HFFc6 (cell line): ENCODE measurements at places on chromosomes 6 and 20.
A peak's percentile ranks its signal among the peaks of the same experiment; 100 is the strongest.

DNA sequence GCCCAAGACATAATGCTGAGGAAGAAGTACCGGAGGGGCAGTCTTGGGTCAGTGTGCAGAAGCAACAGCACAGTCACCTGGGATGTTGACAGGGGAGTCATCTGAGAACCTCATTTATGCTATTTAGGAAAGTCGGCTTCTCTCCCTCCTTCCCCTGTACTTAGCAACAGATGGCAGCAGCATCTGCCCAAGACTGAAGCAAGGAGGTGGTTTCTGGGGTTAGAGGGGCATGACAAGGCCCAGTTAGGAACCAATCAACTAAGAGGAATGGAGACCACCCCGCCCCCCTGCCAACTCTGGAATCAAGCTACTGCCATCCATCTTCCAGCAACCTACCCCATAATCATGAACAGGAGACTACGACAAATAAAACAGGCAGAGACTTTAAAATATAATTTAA is 21.7 kb downstream of the RIPK1 start:
- H3K36me3 ChIP-seq, result peaks cover 33% of the 10 kb centered on the region
- H3K4me3 ChIP-seq, result no peak overlapping the region
- peaks cover 5% of the 10 kb centered on the region for H3K27me3 ChIP-seq
- no peak for DNase-seq

DNA sequence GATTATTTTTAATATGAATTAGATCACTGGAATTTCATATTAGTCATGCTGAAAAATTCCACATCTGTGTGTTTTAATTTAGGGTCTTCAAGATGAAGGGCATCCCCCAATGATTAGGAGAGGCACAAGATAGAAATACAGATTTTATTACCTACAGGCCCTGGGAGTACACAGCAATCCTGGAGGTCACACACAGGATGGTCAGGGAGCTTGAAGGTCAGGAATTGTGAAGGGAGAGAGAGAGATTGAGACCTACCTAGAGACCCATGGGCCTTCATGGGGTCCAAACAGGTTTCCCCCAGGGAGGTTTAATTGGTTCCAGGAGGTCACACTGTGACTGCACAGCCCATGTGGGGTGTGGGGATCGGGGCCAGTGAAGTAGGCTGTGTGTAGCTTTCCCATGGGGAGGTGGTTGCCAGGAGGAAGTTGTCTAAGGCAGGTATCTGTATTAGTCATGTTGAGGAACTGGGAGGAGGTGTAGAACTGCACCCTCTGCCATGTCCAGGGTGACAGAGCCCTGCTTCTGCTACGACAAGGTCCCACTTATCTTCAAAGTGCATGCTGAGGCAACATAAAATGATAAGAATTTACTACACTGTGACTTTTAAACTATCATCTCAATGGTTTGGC is 18.3 kb downstream of the SNX9 start:
- H3K4me3 ChIP-seq, result peak overlapping the region; percentile 84
- H3K27me3 ChIP-seq, result no peaks in the 10 kb centered on the region; the same call in 1 of the 2 replicates
- no peak for DNase-seq
- H3K4me1 ChIP-seq, result peaks cover 85% of the 10 kb centered on the region
- peak overlapping the region; percentile 86 for H3K27ac ChIP-seq
- H3K36me3 ChIP-seq, result 0 out of 2 replicates have a peak, but pooled peaks cover under 1% of the 10 kb centered on the region

- peaks cover 21% of the 10 kb centered on the region for H3K4me1 ChIP-seq
- no peaks in the 10 kb centered on the region; the same call in 1 of the 2 replicates for H3K27me3 ChIP-seq
- no peak overlapping the region for H3K4me3 ChIP-seq
- no peak overlapping the region for H3K27ac ChIP-seq
- DNase-seq, result no peak
- no peaks in the 10 kb centered on the region for H3K36me3 ChIP-seq
Measured at GRCh38 chr6:158847012-158847529, 27.9 kb upstream of the EZR start.

DNA sequence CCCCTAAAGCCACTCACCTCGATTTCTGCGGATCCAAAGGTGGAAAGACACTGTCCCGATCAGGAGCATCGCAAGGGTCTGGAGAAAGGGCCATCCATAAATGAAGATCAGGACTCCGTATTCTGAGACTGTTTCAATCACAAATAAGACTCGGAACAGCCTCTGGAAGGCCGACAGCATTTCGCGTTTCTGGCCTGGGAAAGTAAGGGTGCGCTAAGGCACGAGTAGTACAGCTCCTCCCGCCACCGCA is 44.6 kb downstream of the DPPA5 start:
- peaks cover 31% of the 10 kb centered on the region for H3K4me1 ChIP-seq
- peak overlapping the region; percentile 96 for H3K4me3 ChIP-seq
- H3K27ac ChIP-seq, result peak overlapping the region; percentile 97
- H3K36me3 ChIP-seq, result peaks cover 19% of the 10 kb centered on the region; the same call in 1 of the 2 replicates

DNA sequence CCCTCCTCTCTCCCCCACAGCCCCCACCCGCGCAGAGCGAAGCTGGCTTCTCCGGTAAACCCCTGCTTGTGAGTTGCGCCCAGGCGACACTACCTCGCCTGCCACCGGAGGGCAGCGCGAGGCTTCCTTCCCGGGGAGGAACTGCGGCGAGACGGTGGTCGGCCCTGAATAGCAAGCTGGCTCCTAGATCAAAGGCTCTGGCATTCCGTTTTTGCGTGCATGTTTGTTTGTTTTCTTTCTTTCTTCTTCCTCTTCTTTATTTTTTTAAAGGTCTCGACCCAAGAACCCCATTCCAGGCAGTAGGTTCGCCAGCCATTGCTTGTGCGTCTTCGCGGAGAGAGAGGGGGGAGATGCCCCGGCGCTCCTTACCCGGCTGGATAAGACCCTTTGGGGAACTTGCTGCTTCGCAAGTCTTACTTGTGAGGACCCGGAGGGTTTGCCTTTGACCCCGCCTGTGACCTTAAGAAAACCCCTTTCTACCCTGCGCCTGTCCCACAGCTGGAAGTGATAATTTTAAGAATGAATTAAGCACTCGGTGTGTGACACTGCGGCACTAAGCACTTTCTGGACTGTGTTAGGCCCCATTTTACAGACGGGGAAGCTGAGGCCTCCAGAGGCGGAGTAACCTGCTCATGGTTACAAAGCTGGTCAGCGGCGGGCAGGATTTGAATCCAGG is 92.7 kb upstream of the SIRPA start:
- H3K36me3 ChIP-seq, result no peaks in the 10 kb centered on the region
- peak overlapping the region; percentile 21; the same call in 1 of the 2 replicates for H3K27ac ChIP-seq
- DNase-seq, result peak; percentile 29
- peaks cover 15% of the 10 kb centered on the region for H3K27me3 ChIP-seq
- peak overlapping the region; percentile 86 for H3K4me3 ChIP-seq
- H3K4me1 ChIP-seq, result peaks cover 21% of the 10 kb centered on the region

DNA sequence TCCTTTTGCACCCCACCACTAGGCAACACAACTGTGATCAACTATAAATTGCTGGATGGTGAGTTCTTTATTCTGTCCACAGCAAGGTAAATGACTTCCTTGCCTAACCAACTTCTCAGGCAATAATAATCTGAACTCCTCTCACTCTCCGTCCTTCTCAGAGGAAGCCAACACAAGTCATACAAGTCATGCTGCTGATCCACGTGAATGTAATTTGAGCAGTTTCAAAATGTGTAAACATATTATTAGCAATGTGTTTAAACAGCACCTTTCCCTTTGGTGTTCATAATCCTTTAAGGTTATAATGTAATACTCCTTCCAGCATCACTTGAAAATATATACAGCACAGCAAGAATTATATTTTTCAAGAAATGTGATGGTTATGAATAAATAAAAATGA is 127.9 kb downstream of the QRSL1 start:
- H3K4me3 ChIP-seq, result no peak overlapping the region
- H3K27me3 ChIP-seq, result peaks cover 6% of the 10 kb centered on the region
- H3K4me1 ChIP-seq, result no peaks in the 10 kb centered on the region
- DNase-seq, result no peak
- H3K27ac ChIP-seq, result no peak overlapping the region
- H3K36me3 ChIP-seq, result no peaks in the 10 kb centered on the region

DNA sequence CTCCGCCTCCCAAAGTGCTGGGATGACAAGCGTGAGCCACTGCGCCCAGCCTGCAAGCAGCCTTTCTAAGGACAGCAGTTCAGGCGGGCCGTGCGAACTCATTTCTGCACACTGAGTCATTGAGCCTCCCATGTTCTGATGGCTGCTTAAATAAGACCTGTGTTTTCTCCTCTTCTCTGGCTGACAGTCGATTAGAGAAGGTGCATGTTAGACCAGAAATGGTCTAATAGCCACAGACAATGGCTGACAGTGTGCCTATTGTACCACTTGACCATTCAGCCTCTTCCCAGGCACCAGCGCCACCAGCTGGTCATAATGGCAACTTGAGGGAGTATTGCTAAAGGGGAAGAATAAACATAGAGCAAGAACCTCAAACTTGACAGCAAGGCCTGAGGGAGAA is 6.2 kb downstream of the CST11 start:
- peak overlapping the region; percentile 52; the same call in 1 of the 2 replicates for H3K27ac ChIP-seq
- peak; percentile 30 for DNase-seq
- peaks cover 6% of the 10 kb centered on the region for H3K27me3 ChIP-seq
- H3K36me3 ChIP-seq, result no peaks in the 10 kb centered on the region
- H3K4me3 ChIP-seq, result no peak overlapping the region
- H3K4me1 ChIP-seq, result peaks cover 32% of the 10 kb centered on the region

DNA sequence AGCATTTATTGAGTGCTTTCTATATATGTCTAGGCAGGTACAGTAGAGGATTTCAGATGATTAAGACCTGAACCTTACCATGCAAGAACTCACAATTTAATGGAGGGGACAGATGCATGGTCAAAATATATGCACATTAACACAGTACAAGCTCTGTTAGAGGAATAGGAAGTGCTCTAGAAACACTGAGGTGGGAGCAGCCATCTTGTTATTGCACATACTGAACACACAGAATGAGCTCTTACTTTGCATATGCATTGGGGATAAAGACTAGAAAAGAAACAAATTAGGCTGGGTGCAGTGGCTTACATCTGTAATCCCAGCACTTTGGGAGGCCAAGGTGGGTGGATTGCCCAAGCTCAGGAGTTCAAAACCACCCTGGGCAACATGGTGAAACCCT is 438.3 kb downstream of the UTRN start:
- no peak overlapping the region for H3K4me3 ChIP-seq
- no peak overlapping the region for H3K27ac ChIP-seq
- H3K27me3 ChIP-seq, result peaks cover 2% of the 10 kb centered on the region; the same call in 1 of the 2 replicates

GRCh38 chr6:36688739-36689075 is 8.9 kb upstream of the RAB44 start:
- H3K27ac ChIP-seq, result 0 out of 2 replicates have a peak overlapping the region, but pooled peaks have one; percentile 3
- H3K4me3 ChIP-seq, result no peak overlapping the region
- H3K4me1 ChIP-seq, result peaks cover 13% of the 10 kb centered on the region
- peaks cover 16% of the 10 kb centered on the region for H3K36me3 ChIP-seq

DNA sequence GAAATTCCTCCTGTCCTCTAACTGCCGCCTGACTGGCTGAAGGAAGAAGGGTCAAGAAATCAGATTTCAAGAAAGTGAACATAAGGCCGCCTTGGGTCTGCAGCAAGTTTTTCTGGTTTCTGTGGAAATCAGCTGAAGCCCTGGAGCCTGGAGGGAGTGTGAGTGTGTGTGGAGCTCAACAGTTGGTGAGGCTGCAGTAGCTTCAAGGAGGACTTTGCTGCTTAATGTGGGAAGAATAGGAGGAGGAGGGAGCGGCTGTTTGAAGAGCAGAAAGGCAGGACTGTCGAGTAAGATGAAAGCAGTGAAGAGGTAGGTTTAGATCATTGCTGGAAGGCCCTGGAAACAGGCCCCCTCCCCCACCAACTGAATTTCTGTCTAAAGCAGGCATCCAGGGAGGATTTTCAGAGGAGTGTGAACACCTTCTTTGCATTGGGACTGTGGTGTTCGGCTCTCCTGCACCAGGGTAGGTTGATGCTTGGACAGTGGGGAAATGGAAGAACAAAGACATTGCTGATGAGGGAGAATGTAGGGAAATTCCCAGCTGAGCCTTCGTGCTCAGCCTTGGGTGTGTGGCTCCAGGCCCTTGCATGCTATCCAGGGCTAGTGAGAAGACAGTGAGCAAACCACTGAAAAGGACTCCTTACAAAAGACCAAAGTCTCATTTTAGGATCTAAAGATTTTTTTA is 79.5 kb upstream of the VSTM2L start:
- no peaks in the 10 kb centered on the region; the same call in 1 of the 2 replicates for H3K36me3 ChIP-seq
- H3K4me1 ChIP-seq, result peaks cover 42% of the 10 kb centered on the region
- DNase-seq, result no peak
- H3K27me3 ChIP-seq, result no peaks in the 10 kb centered on the region
- H3K27ac ChIP-seq, result peak overlapping the region; percentile 98

DNA sequence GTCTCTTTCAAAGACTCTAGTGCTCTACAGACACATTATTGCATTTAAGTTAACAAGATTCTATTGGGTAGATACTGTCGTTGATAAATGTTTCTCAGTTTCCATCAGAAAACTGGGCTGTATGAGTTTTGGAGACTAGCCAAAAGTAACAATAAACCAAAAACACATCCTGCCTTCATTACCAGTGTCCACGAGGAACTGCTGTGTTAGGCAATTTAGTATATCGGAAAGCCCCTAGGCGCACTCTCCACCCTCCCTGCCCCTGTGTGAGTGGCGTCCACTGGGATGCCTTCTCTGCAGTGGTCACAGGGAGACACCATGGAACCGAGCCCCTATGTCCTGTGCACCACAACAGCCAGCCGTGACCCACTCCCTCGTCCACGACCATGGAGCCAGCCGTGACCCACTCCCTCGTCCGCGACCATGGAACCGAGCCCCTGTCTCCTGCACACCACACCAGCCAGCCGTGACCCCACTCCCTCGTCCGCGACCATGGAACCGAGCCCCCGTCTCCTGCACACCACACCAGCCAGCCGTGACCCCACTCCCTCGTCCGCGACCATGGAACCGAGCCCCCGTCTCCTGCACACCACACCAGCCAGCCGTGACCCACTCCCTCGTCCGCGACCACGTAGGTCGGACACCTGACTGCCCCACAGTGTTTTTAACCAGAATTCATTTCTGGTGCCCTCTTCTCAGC is 35.3 kb downstream of the DLL1 start:
- H3K27me3 ChIP-seq, result peaks cover 13% of the 10 kb centered on the region
- H3K4me3 ChIP-seq, result no peak overlapping the region
- no peak for DNase-seq
- no peaks in the 10 kb centered on the region for H3K36me3 ChIP-seq
- H3K27ac ChIP-seq, result no peak overlapping the region
- H3K4me1 ChIP-seq, result no peaks in the 10 kb centered on the region

GRCh38 chr6:167755461-167755860 is 71.2 kb upstream of the AFDN start:
- H3K4me1 ChIP-seq, result peaks cover 14% of the 10 kb centered on the region; the same call in 1 of the 2 replicates
- no peak for DNase-seq
- H3K27me3 ChIP-seq, result no peaks in the 10 kb centered on the region; the same call in 1 of the 2 replicates
- no peaks in the 10 kb centered on the region for H3K36me3 ChIP-seq
- H3K4me3 ChIP-seq, result no peak overlapping the region

GRCh38 chr6:160534050-160534696 is 129.9 kb downstream of the LPA start:
- DNase-seq, result no peak
- no peak overlapping the region for H3K4me3 ChIP-seq
- H3K36me3 ChIP-seq, result no peaks in the 10 kb centered on the region
- H3K27me3 ChIP-seq, result peaks cover 2% of the 10 kb centered on the region
- H3K27ac ChIP-seq, result no peak overlapping the region
- H3K4me1 ChIP-seq, result no peaks in the 10 kb centered on the region
